ENCODE measurements at places on chromosomes 4 and X. TPM values are rescaled to one million over a fixed set of nuclear protein-coding genes. Genes with fewer than 3 reads are reported as not detected.

The PABPC4L gene
- 2.9 TPM for total RNA-seq

The BTK gene
- total RNA-seq, result 3.6 TPM

The COX7B gene
- total RNA-seq, result 1,046 TPM

The MTM1 gene
- total RNA-seq, result 15.2 TPM

The PABPC1L2B gene
- not detected for total RNA-seq

The TGIF2LX gene
- not detected for total RNA-seq

The CCNB3 gene
- 0.08 TPM for total RNA-seq

The MECP2 gene
- 47.0 TPM for total RNA-seq

The CHIC1 gene
- total RNA-seq, result 12.0 TPM

The GPR143 gene
- total RNA-seq, result 0.20 TPM

The F9 gene
- not detected for total RNA-seq

The IL13RA2 gene
- total RNA-seq, result not detected

The ARX gene
- not detected for total RNA-seq

The PABPC5 gene
- total RNA-seq, result 3.9 TPM

DNA sequence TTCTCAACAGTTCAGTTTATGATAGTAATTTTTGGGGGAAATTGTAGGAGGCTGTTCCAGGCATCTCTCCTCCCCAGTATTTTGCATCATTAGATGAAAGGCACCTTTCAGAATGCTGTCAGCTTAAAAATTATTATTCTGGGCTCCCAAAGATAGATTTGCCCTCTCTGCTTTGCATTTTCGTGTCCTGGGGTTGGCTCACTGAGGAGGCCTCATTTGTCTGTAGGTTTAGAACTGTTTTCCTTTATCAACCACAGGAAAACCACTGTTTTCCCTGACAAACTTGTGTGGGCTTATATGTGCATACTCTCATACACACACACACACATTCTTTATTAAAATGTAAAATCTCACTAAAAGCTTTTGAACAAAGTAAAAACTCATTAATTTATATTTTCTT, 197.2 kb upstream of the VCX3A start:
- no peak for DNase-seq

DNA sequence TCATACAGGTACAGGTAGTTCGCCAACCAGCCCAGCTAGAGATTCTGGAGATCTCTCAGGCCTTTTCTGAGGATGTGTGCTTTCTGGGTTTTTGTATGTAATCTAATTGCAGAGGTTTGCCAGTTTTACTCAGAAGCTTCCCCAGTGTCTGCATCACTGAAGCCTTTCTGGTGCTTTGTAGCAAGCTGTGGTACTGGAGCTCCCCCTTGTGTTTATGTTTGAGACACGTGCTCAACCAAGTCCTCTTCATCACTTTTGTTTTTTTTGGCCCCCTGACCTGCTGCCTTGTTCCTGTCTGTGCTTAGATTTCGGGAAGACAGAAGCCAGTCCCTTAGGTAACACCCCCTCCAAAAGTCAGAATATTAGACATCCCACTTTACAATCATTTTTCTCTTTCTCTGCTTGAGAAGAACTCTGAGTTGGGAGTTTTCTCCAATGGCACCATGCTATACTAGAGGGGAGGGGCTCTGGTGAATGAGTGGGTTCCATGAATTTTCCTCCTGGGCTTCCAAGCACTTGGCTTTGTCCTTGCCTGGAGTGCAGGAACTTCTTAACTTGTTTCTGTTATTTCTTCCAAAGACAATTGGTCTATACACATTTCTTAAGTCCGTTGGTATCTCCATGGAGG, 128.4 kb upstream of the TBC1D9 start:
- peak; percentile 44 for DNase-seq

GRCh38 chr4:131526686-131527085, 1622.4 kb upstream of the PCDH10 start:
- no peak for DNase-seq

GRCh38 chr4:140368686-140369085, 4.8 kb upstream of the SCOC start:
- DNase-seq, result no peak

DNA sequence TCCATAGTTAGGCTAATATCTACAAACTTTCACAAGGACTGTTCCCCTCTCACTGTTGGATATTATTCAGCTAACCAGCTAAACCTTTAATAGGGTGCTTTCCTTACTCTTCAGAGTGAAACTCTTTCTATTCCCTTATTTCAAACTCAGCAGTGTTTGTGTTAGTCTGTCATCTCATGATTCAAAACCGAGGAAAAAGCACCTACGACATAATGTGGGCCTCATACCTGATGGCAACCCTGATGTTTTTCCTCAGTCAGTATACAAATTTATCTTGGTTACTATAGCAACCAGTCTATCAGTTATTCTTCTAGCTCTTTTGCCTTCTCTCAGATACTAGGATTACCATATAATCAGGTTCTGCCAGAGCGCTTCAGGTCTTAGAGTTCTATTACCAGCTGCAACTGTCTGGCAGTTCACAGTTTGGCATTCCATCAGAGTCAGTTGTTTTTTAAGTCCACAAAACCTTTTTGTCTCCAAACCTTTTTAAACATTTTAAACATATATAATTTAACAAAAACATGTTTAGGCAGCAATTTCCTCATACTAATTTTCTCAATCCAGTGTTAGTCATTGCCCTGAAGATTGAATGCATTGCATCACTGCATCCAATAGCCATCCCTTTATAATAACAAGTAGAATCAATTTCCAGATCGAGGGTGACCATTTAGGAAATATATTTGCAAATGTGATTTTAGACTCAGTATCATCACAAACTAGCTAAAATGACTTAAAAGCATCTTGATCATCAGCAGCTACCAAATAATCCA, 7.4 kb downstream of the WDR44 start:
- no peak for DNase-seq

GRCh38 chr4:150231107-150231770, 153.0 kb downstream of the DCLK2 start:
- no peak for DNase-seq

DNA sequence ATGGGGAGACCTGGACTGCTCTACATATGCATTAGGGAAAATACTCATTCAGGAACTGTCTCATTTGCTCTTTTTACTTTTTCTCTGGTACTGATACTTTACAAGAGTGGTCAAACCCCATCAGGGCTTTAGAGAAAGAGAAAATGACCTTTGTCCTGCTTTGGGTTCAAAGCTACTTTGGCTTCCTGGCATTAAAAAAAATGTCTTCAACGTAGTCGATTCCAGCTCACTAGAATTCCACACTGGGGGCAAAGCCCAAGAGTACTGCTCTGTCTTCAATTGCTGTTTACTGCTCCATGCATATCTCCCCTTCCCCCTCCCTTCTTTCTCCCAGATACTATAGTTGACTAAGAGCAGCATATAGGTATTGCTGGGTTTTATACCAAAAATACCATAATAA, 98.0 kb downstream of the PAPSS1 start:
- DNase-seq, result no peak

GRCh38 chrX:119107206-119107605, 20.4 kb downstream of the KIAA1210 start:
- DNase-seq, result no peak

GRCh38 chr4:69531251-69531650, 35.5 kb upstream of the UGT2B4 start:
- DNase-seq, result no peak

DNA sequence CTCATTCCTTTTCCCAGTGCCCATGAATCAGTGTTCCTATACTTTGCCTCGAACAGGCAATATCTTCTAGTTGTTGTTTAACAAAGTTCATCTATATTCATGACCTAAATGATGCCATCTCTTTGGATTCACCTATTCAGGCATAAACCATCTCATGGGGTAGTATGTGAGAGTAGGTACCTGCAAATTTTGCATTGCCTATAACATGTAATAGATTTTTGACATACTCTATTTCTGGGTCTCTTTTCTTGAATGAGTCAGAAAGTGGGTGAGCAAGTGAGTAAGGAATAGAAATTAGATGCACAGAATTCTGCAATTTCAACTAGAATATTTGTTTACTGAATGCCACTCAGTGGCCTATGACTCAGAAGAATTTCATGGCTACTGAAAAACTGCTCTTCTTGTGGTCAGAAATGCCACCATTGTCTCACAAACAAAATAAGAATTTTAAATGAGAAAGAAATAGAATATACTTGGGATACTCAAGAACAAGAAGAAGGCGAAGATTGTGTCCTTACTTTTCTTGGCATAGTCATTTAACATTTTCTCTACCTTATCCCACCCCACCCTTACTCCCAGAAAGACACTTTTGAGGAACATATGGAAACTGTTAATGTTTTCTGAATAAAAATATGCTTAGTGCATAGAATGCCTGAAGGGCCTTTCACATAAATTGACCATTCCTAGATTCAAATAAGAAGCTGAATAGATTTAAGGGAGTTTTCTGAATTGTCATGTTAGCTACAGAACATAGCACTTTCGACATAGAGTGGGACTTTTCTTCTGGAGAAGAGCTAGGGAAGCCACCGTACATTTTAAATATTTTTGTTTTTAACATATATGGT, 86.8 kb downstream of the HHIP start:
- DNase-seq, result no peak

GRCh38 chr4:75696071-75696470, 22.9 kb upstream of the G3BP2 start:
- DNase-seq, result no peak

DNA sequence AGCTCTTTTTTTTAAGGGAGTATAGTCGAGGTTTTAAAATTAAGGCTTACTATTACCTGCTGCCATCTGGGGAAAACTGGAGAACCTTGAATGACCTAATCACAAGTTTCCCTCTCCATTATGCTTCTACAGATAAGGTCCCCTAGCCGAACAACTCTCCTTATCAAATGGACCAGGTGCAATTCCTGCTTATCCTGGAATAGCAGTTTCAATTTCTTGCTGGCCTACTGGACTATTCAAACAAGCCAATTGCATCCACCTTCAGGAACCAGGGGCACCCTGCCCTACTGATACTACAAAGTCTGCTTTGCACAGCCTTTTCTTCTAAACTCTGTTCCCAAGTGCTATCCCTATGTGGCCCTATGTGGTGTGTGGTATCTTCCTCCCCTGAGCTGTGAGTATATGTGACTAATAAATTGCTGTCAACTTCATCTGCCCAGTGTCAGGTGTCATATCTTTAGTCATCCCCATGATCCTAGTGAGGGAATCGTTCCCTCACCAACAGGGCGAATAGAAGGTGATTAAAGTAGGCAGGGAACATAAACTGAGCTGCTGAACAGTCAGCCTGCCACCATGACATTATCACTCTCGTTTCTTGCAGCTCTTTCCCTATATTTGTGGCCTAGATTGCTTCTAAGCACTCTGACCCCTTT, 128.5 kb downstream of the ATG4A start:
- no peak for DNase-seq

DNA sequence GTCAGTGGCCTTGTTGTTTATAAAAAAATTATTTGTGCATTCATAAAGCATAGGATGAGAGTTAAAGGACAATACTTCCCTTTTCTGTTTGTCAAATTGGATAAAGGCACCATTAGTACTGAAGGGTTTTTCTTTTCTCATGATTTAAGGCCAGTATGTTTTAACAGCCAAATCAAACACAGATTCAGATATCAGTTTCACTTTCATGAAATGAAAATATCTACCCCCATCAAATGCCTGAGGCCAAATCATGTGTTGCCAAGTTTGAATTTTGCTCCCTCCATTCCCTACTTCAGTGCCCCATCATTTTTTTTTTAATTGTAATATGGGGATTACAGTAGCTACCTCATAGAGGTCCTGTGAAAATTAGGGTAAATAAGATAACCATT, 745.9 kb downstream of the RPA4 start:
- DNase-seq, result no peak

- no peak for DNase-seq
Measured at GRCh38 chr4:80926446-80926845, 104.1 kb upstream of the BMP3 start.

Data from right cardiac atrium (tissue), 5 donors.